Lower leg skin (tissue), 4 donors: ENCODE measurements at places on chromosomes 16 and 17. TPM values are rescaled to one million over a fixed set of nuclear protein-coding genes. Genes with fewer than 3 reads are reported as not detected.

Gene RCVRN
- 0.06 TPM for total RNA-seq

DNA sequence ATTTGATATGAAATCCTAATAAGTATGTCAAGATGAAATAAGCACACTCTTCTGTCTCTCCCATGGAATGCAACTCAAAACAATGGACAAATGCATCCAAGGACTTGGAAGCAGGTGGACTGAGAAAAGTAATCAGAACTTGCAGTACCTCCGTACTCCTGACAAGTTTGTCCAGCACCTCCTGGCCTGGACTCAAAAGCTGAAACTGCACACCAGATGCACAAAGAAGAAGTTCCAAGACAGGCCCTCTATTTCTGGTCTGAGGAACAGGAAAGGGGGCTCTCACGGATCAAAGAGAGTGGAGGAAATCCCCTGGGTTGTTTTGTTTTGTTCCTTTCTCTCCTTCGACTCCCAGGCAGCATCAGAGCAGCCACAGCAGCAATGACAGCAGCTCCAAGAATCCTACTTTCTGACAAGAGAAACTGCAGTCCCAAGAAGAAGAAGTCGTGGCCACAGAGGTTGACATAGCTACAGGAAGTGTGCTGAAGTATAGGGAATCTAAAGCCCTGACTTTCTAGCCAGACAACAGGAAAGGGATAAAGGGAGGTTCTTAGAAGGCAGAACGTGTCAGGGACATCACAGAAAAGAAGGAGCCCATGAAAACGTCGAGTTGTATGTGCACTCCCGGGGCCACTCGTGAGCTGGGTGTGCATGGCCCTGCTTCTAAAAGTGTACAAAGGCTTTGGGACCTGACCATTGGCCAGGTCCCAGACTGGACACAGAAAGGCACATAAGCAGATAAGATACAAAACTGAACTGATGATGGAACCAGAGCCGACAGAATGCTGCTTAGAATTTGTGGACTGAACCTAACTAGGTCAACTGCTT, 29.3 kb downstream of the AKAP10 start:
- DNase-seq: no peak

DNA sequence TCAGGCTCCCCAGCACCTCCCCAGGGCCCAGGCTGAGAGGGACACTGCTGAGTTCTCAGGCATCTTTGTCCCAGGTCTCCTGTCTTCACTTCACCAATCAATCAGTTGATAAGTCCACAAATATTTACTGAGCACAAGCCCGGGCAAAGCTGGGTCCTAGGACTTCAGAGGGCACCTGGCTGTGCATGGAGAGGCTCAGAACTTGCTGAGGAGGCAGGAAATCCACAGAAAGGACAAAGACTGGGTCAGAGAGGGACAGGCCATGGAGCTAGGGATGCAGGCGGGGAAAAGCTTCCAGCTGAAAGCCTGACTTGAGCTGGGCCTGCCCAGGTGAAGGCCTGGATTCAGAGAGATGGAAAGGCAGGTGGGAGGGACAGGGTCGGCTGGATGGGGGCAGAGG, 33.2 kb upstream of the C1QL1 start:
- DNase-seq: no peak

DNA sequence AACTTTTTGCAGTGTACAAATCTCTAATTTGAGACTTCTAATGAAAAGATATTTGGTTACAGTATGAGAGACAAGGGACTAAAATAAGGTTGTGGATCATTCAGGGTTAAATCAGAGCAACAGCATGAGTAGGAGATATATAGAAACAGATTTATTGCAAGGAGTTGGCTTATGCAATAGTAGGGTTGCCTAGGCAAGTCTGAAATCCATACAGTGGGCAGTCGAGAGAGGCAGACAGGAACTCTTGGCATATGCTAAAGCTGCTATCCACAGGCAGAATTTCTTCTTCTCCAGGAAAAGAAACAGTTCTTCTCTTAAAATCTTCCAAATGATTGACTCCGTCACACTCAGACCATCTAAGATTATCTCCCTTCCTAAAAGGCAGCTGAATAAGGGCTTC, 500.8 kb downstream of the MAF start:
- no peak for DNase-seq

- DNase-seq: no peak
Measured at GRCh38 chr17:17309356-17309755, 6.2 kb downstream of the NT5M start.
